PC-9 (cell line): ENCODE measurements at places on chromosomes 4 and X.
A peak's percentile ranks its signal among the peaks of the same experiment; 100 is the strongest.

GRCh38 chr4:154230091-154230490 lies 261.5 kb downstream of the DCHS2 start:
- DNase-seq, result no peak

DNA sequence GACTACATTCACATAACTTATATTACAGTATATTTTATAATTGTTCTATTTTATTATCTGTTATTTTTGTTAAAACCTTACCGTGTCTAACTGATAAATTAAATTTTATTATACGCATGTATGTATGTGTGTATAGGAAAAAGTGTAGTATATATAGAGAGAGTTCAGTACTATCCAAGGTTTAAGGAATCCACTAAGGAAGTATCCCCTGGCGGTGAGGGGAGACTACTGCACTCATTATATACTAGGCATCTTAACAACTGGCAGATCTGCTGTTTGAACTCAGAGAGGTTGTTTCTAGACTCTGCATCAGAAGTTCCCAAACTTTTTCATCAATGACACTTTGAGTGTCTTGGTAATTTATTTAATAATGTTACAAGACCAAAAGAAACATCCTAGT lies 70.9 kb downstream of the NDST4 start:
- DNase-seq, result no peak

- no peak for DNase-seq
Observed at GRCh38 chrX:120358737-120359456, 3.0 kb upstream of the ATP1B4 start.

- no peak for DNase-seq
Observed at GRCh38 chrX:108285918-108286317, 152.3 kb downstream of the COL4A6 start.

DNA sequence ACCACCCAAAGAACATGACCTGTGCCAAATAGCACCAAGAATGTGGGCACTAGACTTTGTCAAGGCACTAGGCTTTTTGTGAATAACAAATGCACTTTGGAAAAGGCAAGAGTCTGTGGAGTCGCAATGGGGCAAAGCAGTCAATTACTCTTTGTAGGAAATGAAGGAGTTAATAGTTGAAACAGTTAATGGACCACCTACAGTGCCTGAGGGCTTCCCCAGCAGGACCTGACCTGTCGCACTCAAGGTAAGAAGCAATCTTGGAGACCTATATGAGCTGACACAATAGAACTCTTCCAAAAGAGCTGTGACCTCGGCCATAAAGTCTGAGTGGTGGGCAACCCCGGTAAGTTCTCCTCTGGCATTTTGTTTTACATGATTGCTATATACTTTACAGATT lies 49.2 kb upstream of the CAPN6 start:
- no peak for DNase-seq

DNA sequence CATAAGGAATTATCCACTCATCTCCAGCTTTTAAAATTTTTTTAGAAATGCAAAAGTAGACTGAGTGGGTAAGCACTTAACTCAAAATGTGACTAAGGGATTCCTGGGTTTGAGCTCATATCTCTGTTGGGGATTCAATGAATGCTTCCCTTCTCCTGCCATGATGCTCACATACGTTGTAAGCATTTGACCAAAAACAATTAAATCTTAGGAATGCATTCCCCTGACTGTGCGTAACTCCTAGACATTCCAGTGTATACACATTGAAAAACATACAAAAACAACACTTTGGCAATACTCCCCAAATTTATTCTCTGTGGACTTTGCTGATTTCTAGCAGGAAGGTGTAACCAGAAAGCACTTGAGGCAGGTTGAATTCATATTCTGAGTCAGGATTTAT lies 29.8 kb downstream of the SPANXA2 start:
- DNase-seq, result no peak

DNA sequence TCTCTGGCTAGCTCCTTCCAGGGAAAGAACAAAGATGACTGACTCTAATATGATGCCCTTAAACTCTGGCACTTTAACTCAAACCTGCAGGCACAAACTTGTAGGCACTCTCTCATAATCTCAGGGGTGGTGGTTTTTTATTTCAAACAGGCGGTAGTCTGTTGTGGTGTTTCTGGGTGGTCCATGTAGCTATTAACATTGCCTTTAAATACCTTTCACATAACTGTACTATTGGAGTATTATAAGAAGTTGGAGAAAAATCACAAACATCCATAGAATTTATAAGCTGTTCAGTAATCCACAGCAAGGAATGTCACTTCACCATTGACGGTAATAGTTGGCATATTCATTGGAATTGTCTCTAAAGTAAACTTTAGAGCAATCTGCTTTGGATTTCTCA lies 204.2 kb upstream of the PDE5A start:
- no peak for DNase-seq

- no peak for DNase-seq
Observed at GRCh38 chrX:51148848-51149247, 183.8 kb upstream of the NUDT10 start.

DNA sequence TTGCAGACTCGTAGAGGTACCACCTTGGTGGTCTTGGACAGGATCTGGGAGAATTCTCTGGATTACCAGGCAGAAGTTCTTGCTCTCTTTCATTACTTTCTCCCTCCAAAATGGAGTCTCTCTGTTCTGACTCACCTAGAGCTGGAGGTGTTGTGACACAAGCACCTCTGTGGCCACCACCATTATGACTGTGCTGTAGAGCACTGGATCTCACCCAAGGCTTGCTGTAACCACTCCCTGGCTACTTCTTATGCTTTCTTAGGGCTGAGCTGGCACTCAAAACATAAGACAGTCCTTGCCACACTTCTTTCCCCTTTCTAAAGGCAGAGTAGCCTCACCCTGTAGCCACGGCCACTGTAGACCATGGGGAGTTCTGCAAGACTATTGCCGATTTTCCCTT lies 296.6 kb upstream of the DIPK2B start:
- no peak for DNase-seq

- DNase-seq, result peak; percentile 20
Observed at GRCh38 chrX:102934624-102935023, 2.4 kb upstream of the RAB40AL start.

DNA sequence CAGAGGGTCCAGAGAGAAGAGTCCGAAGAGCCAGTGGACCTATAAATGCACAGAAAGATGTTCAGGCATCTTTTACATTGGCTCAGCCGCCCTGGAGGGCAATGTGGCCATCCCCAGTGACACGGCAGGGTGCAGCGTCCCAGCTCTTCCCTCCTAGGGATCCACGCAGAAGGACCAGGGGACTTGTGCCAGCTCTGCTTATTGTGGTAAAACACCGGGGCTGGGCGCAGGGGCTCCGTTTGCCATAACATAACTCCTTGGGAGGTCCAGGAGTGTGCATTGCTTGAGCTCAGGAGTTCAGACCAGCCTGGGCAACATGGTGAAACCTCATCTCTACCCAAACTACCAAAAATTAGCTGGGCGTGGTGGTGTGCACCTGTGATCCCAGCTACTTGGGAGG lies 70.2 kb downstream of the CPZ start:
- no peak for DNase-seq

- no peak for DNase-seq
Observed at GRCh38 chr4:189809839-189810238, 130.8 kb upstream of the FRG1 start.

DNA sequence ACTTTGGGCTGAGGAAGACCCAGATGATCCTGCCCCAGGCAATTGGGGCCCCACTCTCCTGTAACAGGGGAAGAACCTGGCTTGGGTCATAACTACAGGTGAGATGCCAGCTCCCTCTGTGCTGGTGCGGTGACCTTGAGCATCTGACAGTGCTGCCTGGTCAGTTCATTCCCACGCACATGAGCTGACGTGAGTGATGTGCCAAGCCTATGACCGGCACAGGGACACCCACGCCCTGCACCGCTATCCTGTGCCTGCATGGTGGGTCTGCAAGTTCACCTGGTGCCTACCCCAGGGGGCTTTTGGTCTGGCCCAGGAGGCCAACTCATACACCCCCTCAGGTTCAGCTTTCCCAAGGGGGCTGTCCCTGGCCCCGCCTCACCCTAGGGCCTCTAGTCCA lies 123.7 kb upstream of the PSAPL1 start:
- no peak for DNase-seq

DNA sequence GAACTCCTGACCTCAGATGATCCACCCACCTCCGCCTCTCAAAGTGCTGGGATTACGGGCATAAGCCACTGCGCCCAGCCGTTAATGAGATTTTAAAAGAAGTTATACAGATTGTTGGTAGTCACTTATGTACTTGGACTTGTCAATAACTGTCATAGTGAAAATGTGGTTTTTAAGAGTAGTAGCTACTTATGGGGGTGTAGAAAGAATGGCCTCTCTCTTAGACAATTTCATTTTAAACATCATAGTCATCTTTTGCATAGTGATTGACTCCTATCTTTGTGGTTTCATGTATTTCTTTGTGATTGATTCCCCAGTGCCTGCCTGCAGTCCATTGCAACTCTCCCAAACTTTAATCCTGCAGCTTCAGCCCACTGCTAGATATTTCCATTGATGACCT lies 17.4 kb downstream of the FAM199X start:
- no peak for DNase-seq

DNA sequence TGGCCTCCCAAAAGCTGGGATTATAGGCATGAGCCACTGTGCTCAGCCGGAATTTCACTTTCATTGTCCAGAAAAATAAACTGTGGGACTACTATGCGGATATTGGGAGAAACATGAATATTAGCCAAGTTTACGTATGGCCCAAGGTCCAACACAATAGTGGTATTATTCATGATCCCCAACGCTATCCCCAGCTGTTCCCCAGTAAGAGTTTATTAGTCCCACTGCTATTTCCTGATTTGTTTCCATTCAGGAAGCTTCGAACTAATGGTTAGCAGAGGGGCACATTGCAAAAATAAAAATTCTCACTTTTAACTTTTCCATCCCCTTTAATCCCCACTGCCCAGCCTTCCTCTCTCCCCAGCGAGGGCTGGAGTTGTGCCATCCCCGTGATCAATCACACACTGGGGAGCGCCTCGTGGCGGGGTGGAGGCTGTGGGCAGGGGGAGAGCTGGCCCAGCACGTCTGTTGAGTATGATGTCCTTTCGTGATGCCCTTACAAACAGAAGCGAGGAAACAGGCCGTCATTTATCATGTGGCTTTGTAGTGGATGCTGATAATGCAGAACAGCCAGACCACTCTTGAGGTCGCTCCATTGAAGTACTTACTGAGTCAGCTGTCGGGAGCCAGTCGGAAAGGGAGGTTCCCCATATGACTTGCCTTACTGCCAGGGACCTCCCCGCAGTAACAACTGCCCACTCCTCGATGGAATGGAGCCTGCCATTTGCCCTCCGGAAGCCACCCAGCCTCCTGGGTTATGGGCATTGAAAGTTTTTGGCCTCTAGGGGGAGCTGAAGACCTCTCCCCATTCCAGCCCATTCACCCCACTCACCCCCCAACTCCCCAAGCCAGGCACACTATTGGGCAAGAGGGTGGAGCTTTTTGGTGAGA lies 117.0 kb downstream of the KDR start:
- DNase-seq, result no peak

- no peak for DNase-seq
Observed at GRCh38 chr4:176357359-176358082, 37.8 kb downstream of the SPCS3 start.

DNA sequence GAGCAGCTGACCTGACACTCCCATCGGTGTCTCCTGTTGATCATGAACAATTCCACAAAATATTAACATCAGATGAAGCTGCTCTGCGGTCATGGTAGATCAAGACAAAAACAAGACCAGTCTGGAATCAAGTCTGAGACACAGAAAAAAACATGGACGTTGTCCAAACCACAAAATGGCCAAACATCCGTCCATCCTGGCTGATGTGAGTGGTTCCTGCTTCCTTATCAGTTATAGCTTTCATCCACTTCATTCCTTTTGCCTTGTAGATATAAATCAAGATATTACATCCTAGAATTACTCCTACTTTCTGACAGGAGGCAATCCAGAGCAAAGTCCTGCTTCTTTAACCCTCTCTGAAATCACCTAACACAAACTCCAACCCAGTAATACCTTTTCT lies 28.8 kb upstream of the PCSK1N start:
- peak; percentile 74 for DNase-seq

GRCh38 chr4:10172278-10172921 lies 55.8 kb upstream of the WDR1 start:
- no peak for DNase-seq

DNA sequence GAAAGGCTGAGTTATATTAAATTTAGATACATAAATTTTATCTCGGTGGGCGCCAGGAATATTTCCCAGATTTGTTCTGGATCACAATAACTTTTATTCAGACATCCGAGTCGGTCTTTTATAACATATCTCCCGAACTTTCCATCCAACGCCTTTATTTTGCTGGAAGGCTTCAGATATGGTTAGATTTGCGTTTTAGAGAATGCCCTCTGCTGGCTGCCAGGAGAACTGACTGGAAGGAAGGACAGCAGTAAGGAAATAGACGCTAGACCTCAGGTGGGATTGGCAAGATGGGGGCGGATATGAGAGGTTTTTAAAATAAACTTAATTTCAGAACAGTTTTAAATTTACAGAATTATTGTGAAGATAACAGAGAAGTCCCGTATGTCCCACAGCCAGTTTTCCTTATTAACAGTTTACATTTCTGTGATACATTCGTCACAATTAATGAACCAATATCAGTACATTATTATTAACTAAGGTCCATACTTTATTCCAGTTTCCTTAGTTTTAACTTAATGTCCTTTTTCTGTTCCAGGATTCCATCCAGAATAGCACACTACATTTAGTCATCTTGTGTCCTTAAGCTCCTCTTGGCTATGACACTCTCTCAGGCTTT lies 4.6 kb upstream of the KANTR start:
- no peak for DNase-seq

GRCh38 chr4:17722356-17722700 lies 59.1 kb downstream of the FAM184B start:
- no peak for DNase-seq

- DNase-seq, result no peak
Observed at GRCh38 chrX:24902806-24903205, 113.0 kb downstream of the ARX start.

GRCh38 chr4:152925851-152926250 lies 10.3 kb upstream of the FHDC1 start:
- no peak for DNase-seq

GRCh38 chr4:2714061-2714770 lies 41.9 kb downstream of the TNIP2 start:
- DNase-seq, result no peak

DNA sequence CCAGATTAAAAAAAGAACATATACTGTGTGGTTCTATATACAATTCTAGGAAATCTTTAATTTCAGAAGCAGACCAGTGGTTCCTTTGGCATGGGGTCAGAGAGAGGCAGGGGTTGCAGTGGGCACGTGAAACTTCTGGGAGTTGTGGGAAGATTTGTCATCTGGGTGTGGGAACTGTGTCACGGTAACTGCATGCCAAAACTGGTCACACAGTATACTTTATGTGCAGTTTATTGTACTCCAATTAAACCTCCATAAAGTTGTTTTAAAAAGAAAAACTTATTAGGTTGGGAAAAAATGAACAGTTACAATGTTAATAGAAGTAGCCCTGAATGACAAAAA lies 26.7 kb upstream of the STS start:
- DNase-seq, result peak; percentile 6

DNA sequence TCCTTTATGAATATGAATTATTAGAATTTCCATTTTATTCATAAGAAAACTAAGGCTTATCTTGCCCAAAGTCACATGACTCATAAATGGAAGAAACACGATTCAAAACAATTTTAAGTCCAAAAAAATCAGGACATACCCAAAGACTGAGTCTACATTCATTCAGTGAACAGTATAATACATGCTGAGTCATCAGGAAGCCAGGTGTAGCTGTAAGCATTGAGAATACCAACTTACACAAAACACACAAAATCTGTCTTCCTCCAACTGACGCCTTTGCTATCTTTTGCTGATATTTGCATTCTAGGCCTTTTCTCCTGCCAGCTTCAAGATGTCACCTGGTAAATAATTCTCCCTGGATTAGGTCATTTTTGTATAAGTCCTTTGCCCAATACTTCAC lies 520.1 kb upstream of the GALNT7 start:
- no peak for DNase-seq

GRCh38 chrX:109199726-109200125 lies 282.2 kb downstream of the GUCY2F start:
- no peak for DNase-seq
